H7 (cell line): ENCODE measurements at places on chromosomes 6 and 20.

DNA sequence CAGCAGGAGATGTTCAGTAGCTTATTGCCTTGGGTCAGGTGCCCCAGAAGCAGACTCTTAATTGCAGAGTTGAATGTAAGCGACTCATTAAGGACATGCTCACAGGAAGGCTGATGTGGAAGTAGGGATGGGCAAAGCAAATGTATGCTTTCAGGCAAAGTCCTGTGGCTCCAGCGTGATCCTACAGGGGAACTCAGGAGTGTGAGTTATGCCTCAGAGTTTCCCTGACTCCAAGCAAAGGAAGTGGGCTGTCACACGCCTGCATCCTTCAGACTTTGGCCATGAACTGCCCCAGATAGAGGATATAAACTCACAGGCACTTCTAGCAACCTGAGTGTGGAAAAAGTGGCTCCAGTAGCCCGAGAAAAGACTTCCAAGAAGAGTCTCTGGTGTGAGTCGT is 64.9 kb upstream of the ZNF133 start:
- no peak for DNase-seq

DNA sequence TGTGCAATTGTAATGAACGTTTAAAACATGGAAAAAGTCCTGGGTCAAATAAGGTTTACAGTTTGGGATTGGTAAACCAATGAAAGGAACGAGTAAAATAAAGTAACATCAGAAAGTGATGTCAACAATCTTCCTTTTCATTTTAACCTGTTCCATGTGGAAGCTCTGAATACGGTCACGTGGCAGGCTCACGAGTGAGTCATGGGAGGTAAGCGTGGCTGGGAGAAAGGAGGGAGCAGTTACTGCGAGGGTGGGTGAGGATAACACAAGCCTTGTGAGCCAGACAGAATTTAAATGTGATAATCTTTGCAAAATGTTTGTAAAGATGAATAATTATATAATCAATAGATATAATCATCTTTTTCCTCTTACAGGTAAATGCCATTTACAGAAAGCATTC is 171.3 kb upstream of the HDAC2 start:
- DNase-seq, result no peak

DNA sequence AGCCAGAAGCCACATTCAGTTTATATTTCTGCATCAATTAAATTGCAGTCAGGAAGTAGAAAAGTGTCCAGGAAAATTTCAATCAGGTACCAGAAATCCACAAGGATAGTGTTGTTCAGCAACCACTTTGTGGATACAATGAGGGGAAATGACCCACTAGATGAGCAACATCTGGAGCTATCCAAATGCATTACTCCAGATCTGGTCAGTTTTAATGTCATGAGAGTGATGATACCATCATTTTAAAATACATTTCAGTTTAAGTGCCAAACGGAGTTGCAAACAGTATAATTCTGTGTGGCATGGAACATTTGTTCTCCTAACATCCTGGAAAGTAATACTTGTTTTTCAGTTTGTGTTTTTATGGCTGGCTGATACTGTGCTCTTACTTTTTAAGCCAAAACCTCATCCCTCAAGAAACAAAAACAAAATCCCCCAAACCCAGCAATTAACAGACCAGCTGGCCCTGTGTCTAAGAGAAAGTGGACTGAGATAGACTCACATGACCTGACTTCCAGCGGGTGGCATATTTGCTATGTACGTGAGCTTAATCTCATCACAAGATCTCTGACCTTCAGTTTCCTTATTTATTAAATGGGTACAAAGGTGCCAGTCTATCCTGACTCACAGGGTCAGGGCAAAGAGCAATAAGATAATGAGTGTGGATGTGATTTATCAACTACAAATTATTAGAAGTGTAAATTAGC is 58.8 kb upstream of the CNKSR3 start:
- DNase-seq, result no peak

DNA sequence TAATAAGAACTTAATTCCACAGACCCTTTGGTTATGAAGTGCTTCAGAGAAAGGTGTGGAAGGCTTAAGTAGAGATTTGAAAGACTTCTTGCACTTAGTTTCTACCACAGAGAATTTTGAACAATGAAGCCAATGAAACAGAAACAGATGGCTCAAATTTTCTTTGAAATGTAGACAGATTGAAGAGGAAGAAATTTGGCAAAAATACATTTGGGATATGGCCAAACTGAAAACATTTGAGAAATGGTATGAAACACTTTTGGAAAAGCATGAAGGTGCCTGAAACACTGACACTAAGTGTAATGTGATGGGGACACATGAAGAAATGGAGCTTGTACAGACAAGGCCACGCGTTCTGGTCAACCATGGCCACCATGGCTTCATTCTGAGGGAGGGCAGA is 272.4 kb upstream of the EXOC2 start:
- no peak for DNase-seq
